ENCODE measurements at places on chromosomes 1 and 21.

DNA sequence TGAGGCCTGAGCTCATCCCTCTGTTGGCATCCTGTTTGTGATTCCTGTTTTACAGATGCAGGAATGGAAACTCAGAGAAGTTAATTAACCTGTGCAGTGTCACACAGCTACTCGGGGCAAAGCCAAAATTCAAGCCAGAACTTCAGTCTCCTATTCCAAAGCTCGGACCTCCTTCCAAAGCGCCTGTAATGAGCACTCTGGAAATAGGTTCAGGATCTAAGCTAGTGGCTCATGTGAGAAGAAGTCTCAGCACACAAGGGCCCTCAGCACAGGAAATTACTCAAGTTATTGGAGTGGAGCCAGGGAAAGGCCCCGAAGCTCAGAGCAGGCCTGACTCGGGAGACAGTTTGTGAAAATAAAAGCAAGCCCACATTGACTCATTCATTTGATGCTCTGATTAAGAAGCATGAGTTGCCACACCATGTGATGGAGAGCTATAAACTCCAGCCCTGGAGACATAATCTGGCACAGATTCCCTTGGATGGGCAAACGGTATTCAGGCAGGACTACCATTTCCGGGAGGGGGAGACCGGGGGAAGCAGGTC lies 50.6 kb upstream of the LYST start:
- DNase-seq: no peak
- peak overlapping the region; percentile 72 for H3K27ac ChIP-seq
- no peaks in the 10 kb centered on the region for H3K36me3 ChIP-seq
- H3K27me3 ChIP-seq: no peaks in the 10 kb centered on the region
- H3K4me1 ChIP-seq: peaks cover 12% of the 10 kb centered on the region
- H3K4me3 ChIP-seq: no peak overlapping the region

GRCh38 chr1:74674278-74675048 lies 871 bp upstream of the ERICH3 start:
- H3K4me1 ChIP-seq: peaks cover 4% of the 10 kb centered on the region
- no peaks in the 10 kb centered on the region for H3K36me3 ChIP-seq
- no peak overlapping the region for H3K27ac ChIP-seq
- no peak for DNase-seq
- H3K4me3 ChIP-seq: no peak overlapping the region
- H3K27me3 ChIP-seq: peaks cover 39% of the 10 kb centered on the region

DNA sequence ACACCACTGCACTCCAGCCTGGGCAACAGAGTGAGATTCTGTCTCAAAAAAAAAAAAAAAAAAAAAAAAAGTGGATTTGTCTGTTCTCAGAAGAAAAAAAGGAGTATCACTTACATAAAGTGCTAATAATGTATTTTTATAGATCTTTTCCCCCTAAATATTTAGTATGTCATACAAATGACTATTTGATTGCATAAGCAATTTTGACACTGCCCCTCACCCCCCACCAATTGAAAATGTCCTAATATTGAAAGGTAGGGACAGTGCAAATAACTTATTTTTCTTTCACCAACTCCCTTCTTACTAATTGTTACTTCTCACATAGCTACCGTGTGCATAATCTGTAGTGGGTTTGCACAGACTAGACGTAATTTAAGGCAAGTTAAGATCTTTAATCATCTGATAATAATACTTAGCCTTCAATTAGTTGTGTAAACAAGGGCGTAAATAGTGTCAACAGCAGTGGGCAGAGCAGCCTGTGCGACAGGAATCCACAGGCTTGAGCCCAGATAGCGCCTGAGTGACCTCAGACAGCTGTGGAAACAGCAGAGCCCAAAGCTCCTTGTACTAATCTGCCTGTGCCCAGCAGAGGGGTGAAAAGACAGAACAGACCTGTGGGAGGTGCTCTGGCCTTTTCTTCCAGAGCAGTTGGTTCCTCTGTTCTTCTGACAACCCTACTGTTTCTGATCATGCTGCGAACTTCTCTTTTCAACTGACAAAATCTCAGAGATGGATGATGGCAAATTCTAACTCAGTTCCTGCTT lies 4.5 kb upstream of the IER5 start:
- peaks cover 13% of the 10 kb centered on the region for H3K4me1 ChIP-seq
- peak; percentile 21 for DNase-seq
- H3K27me3 ChIP-seq: peaks cover 8% of the 10 kb centered on the region
- H3K27ac ChIP-seq: peak overlapping the region; percentile 9

DNA sequence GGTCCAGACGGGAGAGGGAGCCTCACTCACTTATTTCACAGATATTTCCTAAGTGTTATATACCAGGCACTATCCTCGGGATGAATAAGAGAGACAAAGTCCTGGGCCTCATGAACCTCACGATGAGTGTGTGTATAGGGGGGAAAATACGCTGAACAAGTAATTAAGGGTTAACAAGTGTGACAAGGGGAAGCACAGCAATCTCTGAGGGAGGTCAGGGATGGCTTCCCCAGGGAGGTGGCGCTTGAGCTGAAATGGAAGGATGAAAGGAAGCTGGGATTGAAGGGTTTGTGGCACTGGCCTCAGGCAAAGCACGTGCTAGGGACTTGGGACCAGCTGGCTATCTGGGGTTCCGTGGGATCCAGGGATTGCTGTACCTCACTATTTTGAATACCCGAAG lies 46.4 kb upstream of the SYNC start:
- peaks cover 6% of the 10 kb centered on the region for H3K4me1 ChIP-seq
- peaks cover 7% of the 10 kb centered on the region for H3K27me3 ChIP-seq
- H3K4me3 ChIP-seq: no peak overlapping the region
- no peak for DNase-seq
- H3K36me3 ChIP-seq: no peaks in the 10 kb centered on the region
- no peak overlapping the region for H3K27ac ChIP-seq

DNA sequence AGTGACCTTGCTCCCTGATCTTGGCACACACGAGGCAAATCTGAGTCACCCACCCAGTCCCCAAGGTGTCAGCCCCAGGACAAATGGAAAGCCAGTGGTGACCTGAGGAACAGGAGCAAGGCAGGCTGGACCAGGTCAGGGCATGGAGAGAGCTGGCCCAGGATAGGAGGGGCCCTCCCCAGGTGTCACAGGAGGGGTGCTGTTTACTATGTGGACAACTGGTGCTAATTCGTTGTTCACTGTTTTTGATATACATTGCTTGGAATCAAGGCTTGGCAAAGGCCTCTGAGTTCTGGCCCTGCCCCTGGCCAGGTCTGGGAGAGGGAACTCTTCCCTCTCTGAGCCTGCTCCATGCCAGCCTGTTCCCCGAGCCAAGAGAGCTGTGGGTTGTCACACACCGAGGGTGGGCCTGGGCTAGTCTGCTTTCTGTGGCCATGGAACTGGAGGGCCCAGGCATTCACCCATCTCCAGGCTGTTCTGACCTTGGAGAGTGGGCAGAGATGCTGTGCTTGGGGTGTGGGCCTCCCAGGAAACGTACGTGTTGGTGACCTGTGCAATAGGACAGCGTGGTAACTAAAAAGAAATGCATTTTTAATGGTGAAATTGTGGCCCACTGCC lies 41.8 kb downstream of the CRYAA start:
- H3K4me1 ChIP-seq: peaks cover 2% of the 10 kb centered on the region
- no peak overlapping the region for H3K4me3 ChIP-seq
- no peak overlapping the region for H3K27ac ChIP-seq

GRCh38 chr1:207134581-207134980 lies 30.5 kb downstream of the C4BPA start:
- no peak overlapping the region for H3K4me3 ChIP-seq
- no peaks in the 10 kb centered on the region for H3K27me3 ChIP-seq
- no peaks in the 10 kb centered on the region for H3K4me1 ChIP-seq
- DNase-seq: no peak
- H3K27ac ChIP-seq: no peak overlapping the region

DNA sequence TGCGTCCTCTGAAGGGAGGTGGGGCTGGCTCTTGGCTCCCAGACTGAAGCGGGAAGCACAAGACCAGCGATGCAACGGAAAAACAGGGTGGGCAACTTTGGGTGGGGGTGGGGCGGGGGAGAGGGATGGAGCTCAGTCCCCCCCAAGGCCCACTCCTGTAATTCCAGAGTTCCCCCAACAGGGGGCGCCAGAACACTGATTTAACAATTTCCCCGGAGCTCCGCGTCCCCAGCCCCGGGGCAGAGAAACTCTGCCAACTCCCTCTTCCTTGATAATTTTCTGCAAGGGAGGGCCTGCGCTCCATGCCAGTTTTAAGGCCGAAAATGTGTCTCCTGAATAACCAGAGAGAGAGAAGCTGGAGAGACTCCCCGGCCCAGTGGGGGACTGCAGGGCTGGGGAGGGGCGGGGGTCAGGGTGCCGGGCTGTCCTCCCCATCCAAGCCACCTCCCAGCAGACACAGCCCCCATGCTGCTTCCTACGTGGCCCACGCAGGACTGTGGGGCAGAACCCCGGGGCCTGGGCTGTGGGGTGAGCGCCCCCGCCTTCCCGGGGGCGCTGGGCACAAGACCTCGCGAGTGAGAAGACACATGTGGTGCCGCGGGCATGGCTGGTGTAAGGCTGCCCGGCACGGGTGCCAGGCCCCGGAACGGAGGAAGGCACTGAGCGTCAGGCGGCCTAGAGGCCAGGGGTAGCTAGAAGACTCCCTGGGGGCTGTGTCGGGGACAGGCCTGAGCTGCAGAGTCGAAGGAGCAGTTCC lies 51.4 kb downstream of the KIF21B start:
- H3K4me3 ChIP-seq: no peak overlapping the region
- H3K4me1 ChIP-seq: peaks cover 11% of the 10 kb centered on the region
- peak overlapping the region; percentile 77 for H3K27ac ChIP-seq
- peak; percentile 57 for DNase-seq
- H3K27me3 ChIP-seq: no peaks in the 10 kb centered on the region

DNA sequence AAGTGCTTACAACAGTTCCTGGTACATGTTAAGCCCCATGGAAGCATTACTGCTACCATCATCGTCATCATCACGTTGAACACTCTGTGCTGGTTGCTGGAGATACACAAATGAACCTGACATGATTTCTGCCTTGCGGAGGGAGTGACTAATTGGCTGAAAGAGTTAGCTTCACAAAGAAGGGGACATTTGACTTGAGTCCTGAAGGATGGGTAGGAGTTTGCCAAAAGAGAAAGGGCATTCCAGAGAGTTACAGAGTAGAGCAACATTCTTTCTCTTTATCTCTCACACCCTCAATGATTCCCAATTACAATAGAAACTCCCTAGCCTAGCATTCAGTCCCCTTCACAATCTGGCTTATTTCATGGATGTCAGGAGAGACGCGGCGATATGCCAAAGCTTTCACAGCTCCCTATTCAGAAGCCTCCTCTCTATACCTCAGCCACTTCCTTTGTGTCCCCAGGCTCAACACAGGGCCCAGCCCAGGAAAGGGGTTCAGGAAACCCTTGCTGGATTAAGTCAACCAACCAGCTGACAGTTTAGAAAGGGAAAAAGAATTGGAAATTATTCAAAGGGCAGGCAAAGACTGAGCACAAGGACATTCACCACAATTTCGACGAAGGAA lies 38.0 kb downstream of the SLC1A7 start:
- no peak overlapping the region for H3K4me3 ChIP-seq
- H3K27ac ChIP-seq: no peak overlapping the region
- H3K36me3 ChIP-seq: no peaks in the 10 kb centered on the region
- peaks cover 17% of the 10 kb centered on the region for H3K4me1 ChIP-seq
- peaks cover 29% of the 10 kb centered on the region for H3K27me3 ChIP-seq
